ENCODE measurements at places on chromosomes 5 and 9.

DNA sequence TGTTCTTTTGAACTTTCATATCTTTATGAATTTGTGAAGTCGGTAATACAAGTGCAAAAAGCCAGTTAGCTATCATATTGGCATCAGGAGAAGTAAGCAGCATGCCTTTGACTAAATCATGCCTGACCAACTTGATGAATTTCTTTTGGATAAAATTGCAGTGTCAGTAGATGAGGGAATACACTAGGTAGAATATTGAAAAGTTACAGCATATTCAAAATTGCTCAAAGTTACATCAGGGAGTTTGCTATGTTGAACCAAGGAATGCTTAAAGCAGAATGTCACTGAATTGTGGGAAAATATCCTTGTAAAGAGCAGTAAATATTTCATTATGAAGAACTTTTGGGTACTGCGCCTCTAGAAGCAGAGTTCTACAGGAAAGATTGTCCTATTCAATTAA is 87.1 kb upstream of the TLX3 start:
- DNase-seq, result no peak

- DNase-seq, result no peak
Measured at GRCh38 chr5:156591631-156592030, 258.5 kb upstream of the PPP1R2B start.

- DNase-seq, result no peak
Measured at GRCh38 chr9:100652850-100653249, 75.0 kb downstream of the CAVIN4 start.

DNA sequence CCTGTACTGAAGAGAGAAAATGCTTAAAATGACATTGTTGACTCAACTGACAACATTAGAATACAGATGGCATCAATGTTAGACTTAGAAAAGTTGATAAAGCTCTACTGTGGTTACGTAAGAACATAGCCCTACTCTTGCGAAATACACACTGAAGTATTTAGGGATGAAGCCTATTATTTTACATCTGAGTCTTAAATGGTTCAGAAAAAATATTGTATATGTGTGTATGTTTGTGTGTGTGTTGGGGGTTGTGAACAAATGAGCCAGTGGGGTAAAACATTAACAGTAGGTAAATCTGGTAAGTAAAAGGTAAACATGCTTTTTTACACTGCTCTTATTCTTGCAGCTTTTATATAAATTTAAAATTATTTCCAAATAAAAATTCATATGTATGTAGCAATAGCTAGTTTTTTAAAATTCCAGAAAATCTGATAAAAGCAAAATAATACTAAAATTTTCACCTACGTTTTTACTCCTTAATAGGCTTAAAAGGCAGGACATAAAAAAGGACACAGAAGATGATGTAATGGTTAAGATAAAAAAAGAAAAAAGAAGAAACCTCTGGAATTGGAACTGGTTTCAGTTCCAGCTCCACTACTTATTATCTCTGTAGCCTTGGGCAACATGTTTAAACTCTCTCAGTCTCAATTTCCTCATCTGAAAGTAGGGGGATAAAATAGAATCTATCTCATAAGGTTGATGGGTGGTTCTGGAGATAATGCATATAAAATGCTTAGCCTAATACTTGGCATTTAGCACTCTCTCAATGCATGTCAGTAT is 44.3 kb downstream of the GARNL3 start:
- no peak for DNase-seq

DNA sequence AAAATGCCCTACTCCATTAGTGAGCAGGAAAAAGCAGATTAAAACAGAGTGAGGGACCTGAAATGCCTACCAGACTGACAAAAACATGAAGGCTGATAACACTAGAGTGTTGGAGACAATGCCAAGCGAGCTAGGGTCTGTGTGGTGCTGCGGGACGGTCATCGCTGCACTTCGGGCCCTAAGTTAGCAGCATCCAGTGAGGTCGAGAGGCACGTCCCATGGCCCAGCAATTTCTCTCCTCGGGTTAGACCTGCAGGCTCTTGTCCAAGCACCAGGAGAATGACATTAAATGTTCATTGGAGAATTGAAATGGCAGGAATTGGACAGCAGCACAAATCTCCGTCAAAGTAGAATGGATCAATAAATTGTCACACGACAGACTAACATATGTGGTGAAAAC is 5.3 kb upstream of the CACNA1B start:
- no peak for DNase-seq

DNA sequence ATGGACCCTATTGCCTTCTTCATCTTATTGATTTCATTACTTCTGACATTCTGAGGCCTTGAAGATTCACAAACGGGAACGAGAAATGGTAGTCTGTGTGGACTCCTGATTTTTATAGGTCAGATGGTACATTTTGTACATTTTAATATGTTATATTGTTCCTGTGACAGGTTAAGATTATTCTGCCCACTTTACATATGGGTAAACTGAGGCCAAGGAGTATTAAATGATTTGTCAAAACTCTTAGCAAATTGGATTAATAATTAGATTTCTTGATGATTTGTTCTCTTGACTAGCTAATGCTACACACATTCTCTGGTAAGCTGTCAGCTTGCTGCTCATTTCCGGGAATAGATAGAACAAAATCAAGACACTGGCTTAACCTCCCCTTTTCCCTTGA is 1.9 kb downstream of the FAM53C start:
- DNase-seq, result no peak

DNA sequence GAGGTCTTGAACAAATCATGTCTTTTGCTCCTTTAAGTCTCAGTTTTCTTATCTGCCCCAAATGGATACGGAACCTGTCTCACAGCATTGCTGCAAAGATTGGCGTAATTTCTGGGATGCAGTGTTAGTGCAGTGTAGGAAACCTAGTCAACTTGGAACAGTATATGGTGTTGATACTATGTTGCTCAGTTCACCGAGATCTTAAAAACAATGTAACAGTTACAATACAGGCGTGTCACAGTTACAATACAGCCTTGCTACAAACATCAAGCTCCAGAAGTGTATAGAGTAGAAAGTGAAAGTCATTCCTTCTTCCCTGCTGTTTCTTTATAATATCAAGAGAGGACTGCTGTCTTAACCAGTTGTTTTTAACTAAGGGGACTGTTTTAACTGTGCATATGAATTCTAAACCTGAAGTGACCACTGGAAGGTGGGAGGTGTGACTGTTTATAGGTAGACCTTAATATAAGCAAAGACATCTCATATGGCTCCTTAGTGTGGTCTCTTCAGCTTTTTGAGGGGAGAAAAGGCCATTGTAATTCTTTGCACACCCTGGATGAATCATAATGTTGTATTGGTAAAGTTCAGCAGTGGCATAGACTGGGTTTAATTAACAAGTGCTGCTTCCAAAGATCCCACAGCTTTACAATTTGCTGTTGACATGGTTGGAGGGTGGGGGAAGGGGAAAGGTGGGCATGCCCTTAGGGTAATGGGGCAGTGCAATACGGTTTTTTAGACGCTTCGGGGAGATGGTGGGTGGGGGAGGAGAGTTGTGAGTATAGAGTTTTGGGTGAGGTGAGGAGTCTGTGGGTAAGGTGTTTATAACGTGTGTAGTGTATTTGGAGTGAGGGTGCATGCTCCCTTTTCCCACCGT is 12.9 kb downstream of the PRRC2B start:
- no peak for DNase-seq

DNA sequence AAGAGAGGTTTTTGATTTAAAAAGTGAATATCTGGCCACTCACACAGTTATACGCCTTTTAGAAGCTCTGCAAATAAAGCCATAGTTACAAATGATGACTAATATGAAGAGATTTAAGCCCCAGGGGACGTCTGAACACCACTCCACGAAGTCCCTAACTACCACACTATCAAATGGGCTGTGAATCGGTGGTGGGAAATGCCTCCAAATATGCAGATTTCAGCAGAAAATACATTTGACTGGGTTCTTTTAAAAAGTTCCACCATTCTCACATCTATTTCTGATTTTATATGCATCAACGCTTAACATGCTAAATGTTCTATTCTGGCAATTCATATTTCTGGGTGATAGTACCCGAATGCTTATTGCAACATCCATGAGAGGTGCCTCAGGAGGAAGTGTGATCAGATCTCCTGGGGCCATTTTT is 22.5 kb downstream of the TICAM2 start:
- no peak for DNase-seq

- DNase-seq, result no peak
Measured at GRCh38 chr5:65854925-65855324, 71.5 kb upstream of the ERBIN start.

GRCh38 chr5:143646961-143647360 is 165.0 kb upstream of the HMHB1 start:
- no peak for DNase-seq

DNA sequence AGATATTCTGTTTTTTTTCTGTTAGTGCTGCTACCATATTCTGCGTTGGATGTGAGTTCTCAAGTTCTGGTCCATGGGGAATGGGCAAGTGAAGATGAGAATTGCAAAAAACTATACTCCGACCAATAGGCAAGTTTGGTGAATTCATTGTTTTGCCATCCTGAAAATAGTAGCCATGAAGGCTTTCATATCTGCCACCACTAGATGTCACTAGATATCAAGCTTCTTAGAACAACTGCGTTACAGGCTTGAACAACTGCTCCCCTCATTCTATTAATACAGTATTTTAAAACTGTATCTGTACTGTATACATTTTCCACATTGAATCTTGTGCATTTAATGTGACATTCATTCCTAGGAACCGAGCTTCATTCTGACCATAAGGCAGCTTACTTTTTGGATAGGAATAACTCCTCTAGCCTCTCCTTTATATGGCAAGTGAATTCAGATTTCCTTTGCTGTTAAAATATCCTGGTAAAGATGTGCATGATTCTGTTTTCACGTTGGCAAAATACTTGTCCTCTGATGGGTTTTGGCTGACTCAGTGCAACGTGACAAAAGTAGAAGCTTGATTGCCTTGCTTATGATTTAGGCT is 163.6 kb downstream of the SREK1 start:
- peak; percentile 14 for DNase-seq

GRCh38 chr9:8872802-8873201 is 1073.2 kb upstream of the DMAC1 start:
- no peak for DNase-seq

GRCh38 chr9:71680189-71680980 is 87.9 kb downstream of the CEMIP2 start:
- no peak for DNase-seq

DNA sequence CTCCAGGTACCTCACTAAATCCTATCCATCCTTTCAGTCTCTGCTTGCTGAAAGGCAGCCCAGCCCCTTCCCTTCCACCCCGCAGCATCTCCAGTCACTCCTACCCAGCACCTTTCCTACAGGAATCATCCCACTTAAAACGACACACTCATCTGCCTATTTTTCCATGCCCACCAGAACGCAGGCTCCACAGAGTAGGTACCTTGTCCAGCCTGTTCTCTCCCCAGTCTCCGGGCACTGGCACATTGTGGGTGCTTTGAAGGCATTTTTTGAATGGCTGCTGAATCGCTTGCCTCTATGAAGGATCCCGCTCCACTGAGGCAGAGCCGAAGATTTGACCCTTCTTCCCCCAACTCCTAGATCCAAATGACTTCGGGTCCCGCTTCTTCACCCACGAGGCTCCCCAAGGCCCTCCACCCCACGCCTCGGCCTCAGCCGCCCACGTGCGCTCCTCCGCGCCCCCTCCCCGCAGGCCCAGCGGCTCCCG is 15.6 kb downstream of the LHX6 start:
- DNase-seq, result no peak

- no peak for DNase-seq
Measured at GRCh38 chr9:74942801-74943200, 9.9 kb downstream of the C9orf40 start.

- DNase-seq, result no peak
Measured at GRCh38 chr5:149904293-149904886, 40.2 kb downstream of the PDE6A start.
